ENCODE measurements at places on chromosomes 3 and 15. TPM values are rescaled to one million over a fixed set of nuclear protein-coding genes. Genes with fewer than 3 reads are reported as not detected.

DNA sequence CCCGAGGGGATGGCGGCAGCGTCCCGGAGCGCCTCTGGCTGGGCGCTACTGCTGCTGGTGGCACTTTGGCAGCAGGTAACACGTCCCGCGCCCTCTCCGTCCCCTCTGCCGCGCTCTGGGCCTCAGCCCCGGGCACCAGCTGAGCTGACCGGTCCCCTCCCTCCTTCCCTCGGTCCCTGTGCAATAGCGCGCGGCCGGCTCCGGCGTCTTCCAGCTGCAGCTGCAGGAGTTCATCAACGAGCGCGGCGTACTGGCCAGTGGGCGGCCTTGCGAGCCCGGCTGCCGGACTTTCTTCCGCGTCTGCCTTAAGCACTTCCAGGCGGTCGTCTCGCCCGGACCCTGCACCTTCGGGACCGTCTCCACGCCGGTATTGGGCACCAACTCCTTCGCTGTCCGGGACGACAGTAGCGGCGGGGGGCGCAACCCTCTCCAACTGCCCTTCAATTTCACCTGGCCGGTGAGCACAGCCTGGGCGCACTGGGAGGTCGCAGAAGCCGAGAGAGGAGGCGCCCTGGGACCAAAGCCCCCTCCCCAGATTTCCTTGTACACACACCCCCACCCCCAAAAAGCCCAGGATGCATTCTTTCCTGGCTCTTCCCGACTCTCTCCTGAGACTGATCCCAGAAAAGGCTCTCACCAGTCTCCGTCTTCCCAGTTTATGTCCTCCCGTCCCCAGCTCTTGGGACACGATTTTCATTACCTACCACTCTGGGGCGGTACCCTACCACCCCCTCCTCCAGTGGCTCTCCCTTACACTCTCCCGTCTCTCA is 705 bp downstream of the DLL4 start:
- no peak for DNase-seq

APOD gene
- 0.15 TPM for total RNA-seq

DNA sequence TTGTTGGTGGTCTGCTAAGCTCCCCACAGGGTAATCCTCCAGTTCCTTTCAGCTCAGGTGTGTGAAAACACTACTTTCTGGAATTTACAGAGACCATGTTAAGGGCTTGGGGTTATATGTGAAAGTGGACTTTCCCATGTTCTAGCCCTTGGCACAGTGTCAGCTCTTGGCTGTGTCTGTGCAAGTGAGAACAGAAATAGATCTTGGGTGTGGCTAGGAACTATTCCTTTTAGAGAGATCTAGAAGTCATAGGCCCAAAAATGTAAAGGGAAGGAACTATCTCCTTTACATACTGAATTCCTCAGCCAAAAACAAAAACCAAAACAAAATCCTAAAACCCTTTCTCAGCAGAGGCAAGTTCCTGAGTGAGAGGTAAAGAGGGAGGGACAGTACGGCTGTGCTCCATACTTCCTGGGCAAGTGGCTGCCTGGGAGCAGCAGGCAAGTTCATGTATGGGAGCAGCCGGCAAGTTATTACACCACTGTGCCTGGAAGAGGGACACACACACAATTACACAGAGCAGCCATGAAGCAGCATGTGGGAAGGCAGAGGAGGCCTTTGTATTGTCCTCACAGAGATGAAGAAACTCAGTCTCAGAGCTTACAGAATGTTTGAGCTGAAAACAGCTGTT is 19.9 kb upstream of the C3orf62 start:
- DNase-seq: no peak

DNA sequence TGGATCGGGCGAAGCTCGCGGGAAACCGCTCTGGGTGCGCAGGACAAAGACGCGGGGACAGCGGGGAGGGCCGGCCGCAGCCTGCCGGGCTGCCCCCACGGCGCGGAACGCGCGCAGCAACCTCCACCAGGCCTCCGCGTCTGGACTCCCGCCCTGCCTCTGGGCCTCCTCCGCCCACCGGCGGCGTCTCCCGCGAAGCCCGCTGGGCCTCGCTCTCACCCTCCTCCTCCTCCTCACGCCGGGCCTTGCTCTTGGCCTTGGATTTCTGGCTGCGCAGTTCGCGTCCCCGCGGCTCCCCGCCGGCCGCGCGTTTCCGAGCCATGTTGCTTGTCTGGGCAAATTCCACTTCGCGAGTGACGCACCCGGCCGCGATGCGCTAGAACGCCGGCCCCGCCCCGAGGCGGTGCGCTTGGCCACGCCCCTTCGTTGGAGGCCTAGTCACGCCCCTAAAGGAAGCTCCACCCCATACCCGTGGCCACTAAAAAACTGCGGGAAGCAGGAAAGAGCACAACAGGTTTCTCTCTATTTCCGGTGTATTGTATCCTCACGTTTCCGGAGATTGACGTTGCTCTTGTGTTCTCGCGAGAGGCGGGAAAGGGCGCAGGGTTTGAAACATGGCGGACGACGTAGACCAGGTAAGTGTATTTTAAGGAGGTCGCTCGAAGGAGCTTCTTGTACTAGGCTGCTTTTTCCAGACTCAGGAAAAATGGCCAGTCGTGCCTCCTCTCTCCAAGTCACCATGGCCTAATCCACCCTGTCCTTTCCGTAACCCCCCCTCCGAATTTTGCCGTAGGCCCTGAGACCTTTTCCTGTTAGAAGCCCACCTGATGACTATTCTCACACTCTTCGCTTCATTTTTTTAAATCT is at the start of the genes LSM3 and XPC:
LSM3 (plus strand) TSS at position 571 of the 867 bp plus-strand sequence; CDS start at position 615, 44 bp downstream.
XPC (minus strand) TSS at position 355 of the 867 bp plus-strand sequence; CDS start at position 322, 33 bp downstream.
- peak; percentile 98 for DNase-seq

GRCh38 chr15:70398694-70399093 is 301.0 kb upstream of the TLE3 start:
- no peak for DNase-seq

GRCh38 chr15:42608110-42608531 is 32.7 kb downstream of the STARD9 start:
- no peak for DNase-seq

GRCh38 chr15:100116416-100117190 is 225.2 kb downstream of the ADAMTS17 start:
- no peak for DNase-seq

DNA sequence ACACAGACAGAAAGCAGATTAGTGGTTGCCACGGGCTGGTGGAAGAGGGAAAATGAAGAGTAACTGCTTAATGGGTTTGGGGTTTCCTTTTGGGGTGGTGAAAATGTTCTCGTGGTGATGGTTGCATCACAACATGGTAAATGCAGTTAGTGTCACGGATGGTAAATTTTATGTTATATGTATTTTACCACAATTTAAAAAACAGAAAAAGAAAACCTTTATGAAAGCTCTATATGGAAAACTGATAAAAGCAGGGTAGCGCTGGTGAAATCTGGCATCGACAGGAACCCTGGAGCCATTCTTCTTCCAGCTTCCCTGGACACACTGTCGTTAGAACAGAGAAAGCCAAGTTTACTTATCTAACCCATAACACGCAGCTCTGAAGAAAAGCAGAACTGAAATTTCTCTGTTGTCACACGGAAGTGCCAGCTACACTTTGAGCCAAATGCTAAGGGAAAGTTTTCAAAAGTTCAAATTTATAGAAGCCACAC is 287.7 kb upstream of the NR2F2 start:
- no peak for DNase-seq

GRCh38 chr15:52180196-52180835 is 10.9 kb downstream of the GNB5 start:
- DNase-seq: no peak

CCDC80 gene
- 6.4 TPM for total RNA-seq
